Left lobe of liver (tissue), 2 donors: ENCODE measurements at places on chromosomes 5 and 9. TPM values are rescaled to one million over a fixed set of nuclear protein-coding genes. Genes with fewer than 3 reads are reported as not detected.

The OTULINL gene
- 1.4 TPM for total RNA-seq

The CDH18 gene
- total RNA-seq: not detected

The GRM6 gene
- not detected for total RNA-seq

The YTHDC2 gene
- 12.5 TPM for total RNA-seq

The IL3 gene
- total RNA-seq: not detected

The GDF9 gene
- total RNA-seq: 0.15 TPM

The NCS1 gene
- 2.5 TPM for total RNA-seq

The PLEKHG4B gene
- total RNA-seq: 0.25 TPM

The ANKRD18A gene
- 1.6 TPM for total RNA-seq

The ANKRD18B gene
- 0.40 TPM for total RNA-seq

The ARHGEF37 gene
- 6.5 TPM for total RNA-seq

The NUDT12 gene
- total RNA-seq: 17.4 TPM

The RASEF gene
- 2.4 TPM for total RNA-seq

The MAP1B gene
- 3.4 TPM for total RNA-seq

The SLF1 gene
- total RNA-seq: 2.3 TPM

The STK32A gene
- 0.23 TPM for total RNA-seq

The TSSK1B gene
- not detected for total RNA-seq

The KCNT1 gene
- not detected for total RNA-seq

The VDAC1 gene
- 91.2 TPM for total RNA-seq

The PDE6A gene
- not detected for total RNA-seq

The FAM78A gene
- total RNA-seq: 1.2 TPM

The ARL14EPL gene
- not detected for total RNA-seq

The ADGRD2 gene
- total RNA-seq: not detected

The PCDHGB2 gene
- total RNA-seq: 0.81 TPM

The GFI1B gene
- total RNA-seq: 0.15 TPM
